ENCODE measurements at places on chromosomes 13 and 19. TPM values are rescaled to one million over a fixed set of nuclear protein-coding genes. Genes with fewer than 3 reads are reported as not detected.

DNA sequence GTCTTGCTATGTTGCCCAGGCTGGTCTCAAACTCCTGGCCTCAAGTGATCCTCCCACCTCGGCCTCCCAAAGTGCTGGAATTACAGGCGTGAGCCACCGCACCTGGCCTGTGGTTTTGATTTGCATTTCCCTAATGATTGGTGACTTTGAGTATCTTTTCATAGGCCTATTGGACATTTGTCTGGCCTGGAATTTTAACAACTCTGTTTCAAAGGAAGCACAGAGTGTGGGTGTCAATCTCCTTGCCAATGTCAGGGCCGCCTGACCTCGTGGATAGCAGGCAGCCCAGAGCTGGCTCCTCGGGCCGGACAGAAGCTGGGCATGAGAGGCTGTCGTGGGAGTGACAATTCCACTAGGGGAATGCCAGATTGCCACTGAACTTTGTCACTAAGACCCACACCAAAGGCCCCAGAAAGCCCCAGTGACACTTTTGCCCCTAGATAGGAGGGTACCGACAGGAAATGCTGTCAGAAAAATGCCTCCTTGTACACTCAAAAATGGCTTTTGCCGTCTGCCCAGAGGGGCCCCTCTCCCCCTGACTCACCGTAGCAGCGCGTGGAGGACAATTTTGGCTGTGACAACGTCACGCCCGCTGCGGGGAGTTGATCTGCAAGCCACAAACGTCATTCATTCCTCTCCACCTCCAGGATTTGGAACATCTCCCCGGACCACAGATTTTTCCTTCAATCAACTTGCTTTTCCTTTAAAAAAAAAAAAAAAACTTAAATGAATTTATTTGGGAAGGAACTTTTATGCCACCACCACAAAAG is 11.7 kb upstream of the ADGRE5 start:
- H3K27ac ChIP-seq, result peak overlapping the region; percentile 100
- H3K36me3 ChIP-seq, result peaks cover 12% of the 10 kb centered on the region
- H3K27me3 ChIP-seq, result no peaks in the 10 kb centered on the region

ZNF17 gene
- 10.5 TPM for total RNA-seq

DNA sequence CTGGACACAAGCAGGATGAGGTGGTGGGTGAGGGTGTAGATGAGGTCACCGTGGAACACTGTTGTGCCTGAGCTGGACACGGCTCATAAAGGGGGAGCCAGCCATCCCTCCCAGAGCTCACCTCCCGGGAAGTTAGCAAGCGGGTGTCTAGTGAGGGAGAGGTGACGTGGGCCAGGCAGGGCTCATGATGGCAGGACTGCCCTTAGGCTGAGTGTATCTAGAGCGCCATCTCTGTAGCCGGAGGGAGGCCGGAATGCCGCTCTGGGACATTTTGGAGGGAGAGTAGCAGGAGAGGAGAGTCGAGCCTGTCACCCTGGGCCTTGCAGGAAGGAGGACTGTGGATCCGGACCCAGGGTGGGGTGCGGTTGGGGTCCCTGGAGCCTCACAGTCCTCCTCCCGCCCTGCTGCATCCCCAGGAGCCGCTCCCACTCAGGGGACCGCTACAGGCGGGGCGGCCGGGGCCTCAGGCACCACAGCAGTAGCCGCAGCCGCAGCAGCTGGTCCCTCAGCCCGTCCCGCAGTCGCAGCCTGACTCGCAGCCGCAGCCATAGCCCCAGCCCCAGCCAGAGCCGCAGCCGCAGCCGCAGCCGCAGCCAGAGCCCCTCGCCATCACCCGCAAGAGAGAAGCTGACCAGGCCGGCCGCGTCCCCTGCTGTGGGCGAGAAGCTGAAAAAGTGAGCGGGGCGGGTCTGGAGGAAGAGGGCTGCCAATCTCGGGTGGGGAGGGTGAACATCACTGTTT is 9.2 kb downstream of the ZNF296 start:
- H3K27me3 ChIP-seq, result no peaks in the 10 kb centered on the region
- H3K36me3 ChIP-seq, result peaks cover 14% of the 10 kb centered on the region
- H3K27ac ChIP-seq, result peak overlapping the region; percentile 56
- no peak for DNase-seq
- no peak overlapping the region for H3K4me3 ChIP-seq

ZNF441 gene
- total RNA-seq, result 4.0 TPM

MLLT1 gene
- 55.2 TPM for total RNA-seq

Data from activated naive CD8-positive, alpha-beta T cell treated with anti-CD3 and anti-CD28 coated beads for 36 hours (primary cell).